ENCODE measurements at places on chromosomes 7 and 10. TPM values are rescaled to one million over a fixed set of nuclear protein-coding genes. Genes with fewer than 3 reads are reported as not detected.

LGI1 gene
- total RNA-seq = 0.48 TPM

PGAM2 gene
- 0.64 TPM for total RNA-seq

THSD7A gene
- total RNA-seq = 6.9 TPM

AOAH gene
- total RNA-seq = 13.3 TPM

- H3K4me3 ChIP-seq = no peak overlapping the region
- no peaks in the 10 kb centered on the region for H3K27me3 ChIP-seq
- no peaks in the 10 kb centered on the region for H3K36me3 ChIP-seq
These were observed 337.8 kb downstream of the NRG3 start for GRCh38 chr10:82212753-82213152.

DNA sequence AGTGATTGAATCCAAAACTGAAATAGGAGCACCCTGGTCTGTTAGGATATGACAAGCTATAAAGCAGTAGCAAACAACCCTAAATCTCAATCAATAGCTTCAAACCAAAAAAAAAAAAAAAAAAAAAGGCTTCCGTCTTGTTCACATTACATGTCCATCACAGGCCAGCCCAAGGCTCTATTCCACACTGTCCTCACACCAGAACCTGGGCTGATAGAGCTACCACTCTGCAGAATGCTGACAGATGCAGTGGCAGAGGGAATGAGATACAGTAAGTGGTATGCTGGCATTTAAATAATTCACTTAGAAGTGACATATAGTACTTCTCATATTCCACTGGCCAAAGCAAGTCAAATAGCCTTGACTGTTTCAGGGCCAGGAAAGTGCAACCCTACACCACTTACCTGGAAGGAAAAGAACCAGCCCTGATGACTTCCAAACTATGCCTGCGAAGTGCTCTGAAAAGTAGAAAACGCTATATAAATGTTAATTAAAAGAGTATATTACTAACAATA lies 5.8 kb downstream of the CDCA7L start:
- no peak for DNase-seq
- H3K4me1 ChIP-seq = no peaks in the 10 kb centered on the region
- no peak overlapping the region for H3K4me3 ChIP-seq
- H3K36me3 ChIP-seq = no peaks in the 10 kb centered on the region
- no peak overlapping the region for H3K27ac ChIP-seq

DNA sequence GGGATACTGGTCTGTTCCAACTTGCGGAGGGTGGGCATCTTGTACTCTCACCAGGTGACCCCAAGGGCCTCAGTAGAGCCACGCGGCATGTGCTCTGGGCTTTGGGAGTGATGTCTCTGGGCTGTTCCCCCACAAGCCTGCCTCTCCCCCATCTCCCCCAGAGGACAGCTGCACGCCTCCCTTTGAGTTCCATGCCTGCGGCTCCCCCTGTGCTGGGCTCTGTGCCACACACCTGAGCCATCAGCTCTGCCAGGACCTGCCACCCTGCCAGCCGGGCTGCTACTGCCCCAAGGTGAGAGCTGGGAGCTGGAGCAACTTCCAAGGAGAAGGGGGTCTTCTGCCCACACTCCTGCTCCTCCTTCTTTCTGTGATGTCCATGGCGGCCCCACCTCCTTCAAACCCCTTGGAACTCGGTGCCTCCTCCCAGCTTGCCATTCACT lies 15.0 kb upstream of the ZNF862 start:
- no peaks in the 10 kb centered on the region for H3K36me3 ChIP-seq
- no peaks in the 10 kb centered on the region for H3K4me1 ChIP-seq
- H3K27me3 ChIP-seq = no peaks in the 10 kb centered on the region
- H3K4me3 ChIP-seq = no peak overlapping the region

- H3K4me3 ChIP-seq = no peak overlapping the region
- H3K27ac ChIP-seq = no peak overlapping the region
- no peaks in the 10 kb centered on the region for H3K27me3 ChIP-seq
- H3K4me1 ChIP-seq = no peaks in the 10 kb centered on the region
- H3K36me3 ChIP-seq = no peaks in the 10 kb centered on the region
- DNase-seq = no peak
These were observed 67.3 kb downstream of the NHLRC2 start for GRCh38 chr10:113921561-113922370.

All from breast epithelium (tissue), 4 donors.